ENCODE measurements at places on chromosomes 16 and 17. TPM values are rescaled to one million over a fixed set of nuclear protein-coding genes. Genes with fewer than 3 reads are reported as not detected.

DNA sequence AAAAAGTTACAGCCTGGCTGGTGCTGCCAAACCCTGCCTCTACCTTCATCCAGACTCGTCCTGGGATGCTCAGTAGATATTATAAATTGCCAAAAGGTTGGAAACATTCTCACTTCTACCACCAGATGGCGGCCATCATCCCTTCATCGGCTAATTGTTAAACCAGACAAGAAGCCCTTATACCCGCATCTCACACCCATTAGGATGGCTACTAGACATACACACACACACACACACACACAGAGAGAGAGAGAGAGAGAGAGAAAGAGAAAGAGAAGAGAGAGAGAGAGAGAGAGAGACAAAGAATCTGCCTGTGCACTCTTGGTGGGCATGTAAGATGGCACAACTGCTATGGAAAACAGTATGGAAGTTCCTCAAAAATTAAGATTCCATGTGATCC lies 15.0 kb upstream of the SCIMP start:
- peak; percentile 74 for DNase-seq

DNA sequence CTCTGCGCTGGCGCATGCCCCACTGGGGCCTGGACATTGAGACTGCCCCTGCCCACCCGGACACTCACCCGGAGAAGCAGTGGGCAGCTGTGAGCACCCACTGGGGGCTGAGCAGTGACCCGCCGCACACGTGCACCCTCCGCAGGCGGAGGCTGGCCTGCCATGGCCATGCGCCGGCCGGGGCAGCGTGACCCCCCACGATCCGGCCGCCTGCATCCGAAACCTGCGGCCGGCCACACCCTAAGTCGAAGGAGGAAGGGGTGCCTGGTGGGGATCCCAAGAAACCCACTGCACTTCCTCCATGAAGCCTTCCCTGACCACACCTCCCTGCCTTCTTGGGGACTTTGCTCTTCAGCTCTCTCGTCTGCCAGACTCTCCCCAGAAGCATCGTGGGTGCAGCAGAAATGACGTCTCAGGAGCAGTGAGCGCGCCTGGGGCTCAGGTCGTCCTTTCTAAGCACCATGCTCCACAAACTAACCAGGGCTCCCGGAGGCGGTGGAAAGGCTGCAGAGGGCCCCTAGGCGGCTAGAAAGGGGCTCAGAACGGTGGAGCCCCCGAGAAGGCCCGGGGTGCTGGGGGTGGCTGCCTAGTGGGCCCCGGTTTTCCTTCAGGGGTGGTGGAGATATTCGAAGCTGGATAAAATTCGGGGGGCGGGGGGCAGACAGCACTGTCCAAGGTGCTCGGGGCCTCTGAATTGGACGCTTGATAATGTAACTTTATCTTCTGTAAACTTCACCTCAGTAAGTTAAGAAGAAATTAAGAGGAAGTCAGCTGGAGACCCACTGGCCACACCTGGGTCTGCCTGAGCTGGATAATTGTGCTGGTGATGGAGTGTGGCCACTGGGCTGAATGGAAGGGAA lies 1.5 kb downstream of the TPSG1 start:
- DNase-seq, result no peak

WIPI1 gene
- 39.8 TPM for total RNA-seq

GRCh38 chr17:36123431-36123830 lies 19.8 kb downstream of the CCL4 start:
- no peak for DNase-seq

DNA sequence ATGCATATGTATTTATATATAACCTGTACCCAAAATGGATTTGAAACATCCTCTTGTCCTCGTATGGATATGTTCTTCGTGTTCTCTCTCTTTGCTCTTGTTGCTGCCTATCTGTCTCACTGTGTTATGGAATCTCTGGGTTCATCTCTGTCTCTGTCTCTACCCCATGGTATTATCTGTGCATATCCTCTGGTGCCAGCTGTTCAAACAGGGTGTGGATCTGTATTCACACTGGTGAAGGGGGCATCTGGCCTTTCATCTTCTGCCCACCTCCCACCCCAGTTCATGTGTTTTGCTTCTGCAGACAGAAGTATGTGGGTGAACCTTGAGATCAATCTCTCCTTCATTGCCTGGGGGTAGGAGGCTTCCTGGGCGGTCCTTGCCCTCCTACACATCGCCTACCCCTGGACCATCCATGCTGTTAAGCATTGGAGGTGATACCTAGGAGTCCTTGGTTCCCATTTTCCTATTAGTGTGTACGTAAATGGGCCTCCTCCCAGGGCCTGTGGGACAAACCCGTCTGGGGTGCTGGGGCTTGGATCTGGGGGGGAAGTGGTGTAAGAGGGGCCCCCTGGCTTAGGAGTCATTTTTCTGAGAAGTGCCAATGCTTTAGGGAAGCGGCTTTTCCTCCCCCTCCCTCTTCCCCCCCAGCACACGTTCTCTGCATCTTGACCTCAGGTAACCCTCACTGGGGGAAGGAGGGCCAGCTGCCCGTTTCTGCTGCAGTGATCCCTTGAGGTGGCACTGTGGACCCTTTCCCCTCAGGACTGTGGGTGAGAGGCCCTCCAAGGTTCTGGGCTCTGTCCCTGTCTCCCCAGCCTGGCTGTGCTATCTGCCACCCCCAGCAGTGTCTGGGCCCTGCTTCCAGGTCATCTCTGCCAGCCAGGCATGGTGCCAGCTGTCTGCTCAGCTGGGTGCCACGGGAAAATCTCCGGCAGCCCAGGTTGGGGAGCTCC lies 21.1 kb downstream of the RARA start:
- DNase-seq, result no peak
